ENCODE measurements at places on chromosomes 12 and 14.

- ATAC-seq: no peak
Measured at GRCh38 chr12:98244136-98244535, 271.3 kb upstream of the TMPO start.

DNA sequence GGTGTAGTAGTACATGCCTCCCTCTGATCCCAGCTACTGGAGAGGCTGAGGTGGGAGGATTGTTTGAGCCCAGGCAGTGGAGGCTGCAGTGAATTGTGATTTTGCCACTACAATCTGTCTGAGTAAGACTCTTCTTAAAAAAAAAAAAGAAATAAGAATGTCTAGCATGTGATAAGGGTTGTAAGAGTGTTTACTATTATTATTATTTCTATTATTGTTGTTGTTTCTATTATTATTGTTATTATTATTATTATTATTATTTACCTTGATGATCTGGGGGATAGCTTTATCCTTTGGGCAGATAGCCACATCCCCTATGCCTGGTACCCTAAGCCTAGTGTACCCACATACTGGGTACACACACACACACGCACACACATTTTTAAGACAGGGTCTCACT lies 4.3 kb downstream of the OAS3 start:
- no peak for ATAC-seq

- ATAC-seq: no peak
Measured at GRCh38 chr12:94488463-94488862, 28.8 kb upstream of the CEP83 start.

DNA sequence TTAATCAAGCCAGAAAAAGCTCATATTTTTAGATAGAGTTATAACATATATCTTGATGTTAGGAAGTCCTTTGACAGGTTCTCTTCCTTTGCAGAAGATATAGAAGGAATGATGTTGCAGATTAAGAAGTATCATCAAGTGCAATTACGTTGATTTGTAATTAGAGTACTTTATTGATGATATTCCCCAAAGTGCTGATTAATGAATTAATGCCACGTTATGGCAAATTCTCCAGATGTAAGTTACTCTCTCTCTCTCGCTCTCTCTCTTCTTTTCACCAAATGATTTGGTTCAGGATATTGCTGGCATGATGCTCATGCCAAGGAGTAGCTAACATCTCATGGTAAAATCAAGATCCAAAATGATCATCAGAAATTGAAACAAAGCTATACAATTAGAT lies 18.1 kb upstream of the CAND1 start:
- ATAC-seq: no peak

GRCh38 chr12:29782285-29782870 lies 1.4 kb downstream of the TMTC1 start:
- no peak for ATAC-seq

GRCh38 chr12:102948941-102949352 lies 8.5 kb upstream of the ASCL1 start:
- ATAC-seq: no peak

All from SK-N-SH treated with all-trans-retinoic acid at 6 μM for 48 hours (cell line).